Osteoblast (primary cell): ENCODE measurements at places on chromosomes 7 and 10. TPM values are rescaled to one million over a fixed set of nuclear protein-coding genes. Genes with fewer than 3 reads are reported as not detected.
A peak's percentile ranks its signal among the peaks of the same experiment; 100 is the strongest.

LRIT1 gene
- not detected in 2 replicates for total RNA-seq

POLR2J2 gene
- 2.5 and 8.3 TPM in 2 replicates for total RNA-seq

LOXL4 gene
- total RNA-seq, result 28.6 and 36.6 TPM in 2 replicates

AKR1C4 gene
- total RNA-seq, result not detected in 2 replicates

SPAG6 gene
- not detected in 2 replicates for total RNA-seq

SHH gene
- total RNA-seq, result not detected in 2 replicates

AGAP6 gene
- 3.5 and 4.3 TPM in 2 replicates for total RNA-seq

TUBB8 gene
- total RNA-seq, result not detected in 2 replicates

DNA sequence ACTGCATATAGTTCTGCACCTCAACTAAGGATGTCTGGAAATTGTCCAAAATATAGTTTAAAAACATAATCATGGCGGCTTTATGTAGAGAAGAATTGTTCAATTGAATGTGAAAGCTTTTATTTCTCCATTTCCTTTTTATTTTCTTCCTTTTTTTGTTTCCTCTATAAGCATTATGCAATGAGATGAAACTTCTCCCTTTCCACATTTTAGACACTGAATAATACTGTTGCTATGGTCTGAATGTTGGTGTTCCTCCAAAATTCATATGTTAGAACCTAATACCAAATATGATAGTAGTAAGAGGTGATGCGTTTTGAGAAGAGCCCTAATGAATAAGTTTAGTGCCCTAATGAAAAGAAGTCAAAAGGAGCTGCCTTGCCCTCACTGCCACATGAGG, 175.0 kb downstream of the RNLS start:
- H3K27me3 ChIP-seq, result no peaks in the 10 kb centered on the region
- no peaks in the 10 kb centered on the region for H3K36me3 ChIP-seq
- H3K27ac ChIP-seq, result no peak overlapping the region
- H3K4me3 ChIP-seq, result no peak overlapping the region

GRCh38 chr10:113720386-113720785, 31.1 kb upstream of the PLEKHS1 start:
- H3K4me3 ChIP-seq, result no peak overlapping the region
- no peaks in the 10 kb centered on the region for H3K4me1 ChIP-seq
- DNase-seq, result no peak
- no peak overlapping the region for H3K27ac ChIP-seq
- H3K36me3 ChIP-seq, result peaks cover 5% of the 10 kb centered on the region

GRCh38 chr10:67119651-67120050, 193.8 kb downstream of the LRRTM3 start:
- H3K4me3 ChIP-seq, result no peak overlapping the region
- no peaks in the 10 kb centered on the region for H3K4me1 ChIP-seq
- no peak for DNase-seq

DNA sequence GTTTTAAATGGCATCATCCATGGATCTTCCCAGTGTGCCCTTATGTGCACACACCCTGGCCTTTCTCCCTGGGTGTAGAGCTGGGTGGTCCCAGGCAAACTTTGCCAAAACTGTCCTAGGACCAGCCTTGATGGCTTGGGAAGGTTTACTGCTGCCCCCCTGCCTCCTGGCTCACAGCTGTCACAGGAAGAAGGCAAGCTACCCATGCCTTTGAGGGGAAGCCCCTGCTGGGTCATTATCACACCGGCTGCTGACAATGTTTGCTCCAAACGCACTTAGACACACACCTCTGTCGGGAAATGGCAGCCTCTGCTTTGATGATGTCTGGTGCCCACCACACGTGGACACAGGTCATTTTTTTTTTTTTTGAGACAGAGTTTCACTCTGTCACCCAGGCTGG, 25.2 kb upstream of the FIGNL1 start:
- no peak for DNase-seq
- H3K4me1 ChIP-seq, result no peaks in the 10 kb centered on the region
- H3K4me3 ChIP-seq, result no peak overlapping the region
- no peak overlapping the region for H3K27ac ChIP-seq

DNA sequence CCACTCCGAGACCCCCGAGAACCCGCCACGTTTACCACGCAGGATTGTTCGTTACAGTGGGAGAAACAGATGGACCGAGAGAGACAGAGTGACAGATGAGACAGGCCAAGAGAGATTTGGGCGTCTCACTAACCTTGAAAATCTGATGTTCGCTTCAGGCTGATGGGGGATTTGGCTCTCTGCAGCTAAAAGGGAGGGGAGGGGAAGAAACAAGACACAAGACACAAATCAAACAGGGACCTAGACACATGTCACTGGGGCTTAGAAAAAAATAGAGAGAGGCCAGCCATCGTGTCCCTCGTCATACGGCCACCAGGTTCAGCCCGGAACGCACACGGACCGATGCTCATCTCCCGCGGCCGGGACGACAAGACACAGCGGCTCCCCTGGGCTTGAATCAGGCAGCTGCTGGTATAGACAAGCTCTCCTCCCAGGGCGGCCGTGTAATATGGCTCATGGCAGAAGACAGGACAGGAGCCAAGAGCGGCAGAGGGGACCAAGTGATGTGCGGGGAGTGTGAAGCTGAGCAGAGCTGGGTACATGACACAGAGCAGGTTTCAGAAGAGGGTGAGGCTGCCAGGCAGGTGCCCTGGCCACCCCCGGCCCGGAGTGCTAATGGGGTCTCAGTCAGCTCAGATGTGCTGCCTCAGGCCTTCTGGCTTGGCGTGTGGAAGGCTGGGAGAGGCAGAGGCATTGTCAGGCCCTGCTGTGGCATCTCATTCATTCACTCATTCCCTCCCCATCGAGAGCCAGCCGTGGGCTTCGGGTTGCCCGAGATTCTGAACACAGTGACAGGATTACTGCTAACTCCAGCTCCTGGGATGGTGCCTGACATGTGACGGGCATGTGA, 88.5 kb upstream of the GNA12 start:
- H3K4me3 ChIP-seq, result no peak overlapping the region
- peak; percentile 72 for DNase-seq
- H3K4me1 ChIP-seq, result no peaks in the 10 kb centered on the region
- H3K27ac ChIP-seq, result no peak overlapping the region

DNA sequence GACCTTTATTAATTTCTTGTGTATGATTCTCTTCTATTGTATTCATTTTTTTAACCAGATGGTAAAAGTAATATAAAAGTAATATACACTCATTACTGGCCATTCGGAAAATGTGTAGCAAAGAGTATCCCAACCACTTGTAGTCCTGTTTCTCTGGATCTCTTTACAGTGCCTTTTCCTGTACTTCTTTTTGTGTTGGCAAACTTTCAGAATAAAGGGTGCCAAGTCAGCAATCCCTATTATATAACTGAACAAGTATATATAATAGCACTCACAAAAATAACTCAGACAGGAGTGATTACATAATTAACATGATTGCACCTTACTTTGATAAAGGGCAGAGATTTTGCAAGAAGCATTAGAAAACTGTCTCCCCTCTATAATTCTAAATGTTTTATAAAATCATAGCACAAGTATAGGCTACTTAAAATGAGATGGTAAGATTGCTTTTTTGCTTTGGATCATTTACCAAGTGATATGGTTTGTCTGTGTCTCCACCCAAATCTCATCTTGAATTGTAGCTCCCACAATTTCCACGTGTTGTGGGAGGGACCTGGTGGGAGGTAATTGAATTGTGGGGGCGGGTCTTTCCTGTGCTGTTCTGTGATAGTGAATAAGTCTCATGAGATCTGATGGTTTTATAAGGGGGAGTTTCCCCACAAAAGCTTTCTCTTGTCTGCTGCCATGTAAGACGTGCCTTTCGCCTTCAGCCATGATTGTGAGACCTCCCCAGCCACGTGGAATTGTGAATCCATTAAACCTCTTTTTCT, 41.5 kb upstream of the EPC1 start:
- no peaks in the 10 kb centered on the region for H3K36me3 ChIP-seq
- no peaks in the 10 kb centered on the region for H3K4me1 ChIP-seq
- no peak overlapping the region for H3K27ac ChIP-seq
- no peak overlapping the region for H3K4me3 ChIP-seq
- no peaks in the 10 kb centered on the region for H3K27me3 ChIP-seq

DNA sequence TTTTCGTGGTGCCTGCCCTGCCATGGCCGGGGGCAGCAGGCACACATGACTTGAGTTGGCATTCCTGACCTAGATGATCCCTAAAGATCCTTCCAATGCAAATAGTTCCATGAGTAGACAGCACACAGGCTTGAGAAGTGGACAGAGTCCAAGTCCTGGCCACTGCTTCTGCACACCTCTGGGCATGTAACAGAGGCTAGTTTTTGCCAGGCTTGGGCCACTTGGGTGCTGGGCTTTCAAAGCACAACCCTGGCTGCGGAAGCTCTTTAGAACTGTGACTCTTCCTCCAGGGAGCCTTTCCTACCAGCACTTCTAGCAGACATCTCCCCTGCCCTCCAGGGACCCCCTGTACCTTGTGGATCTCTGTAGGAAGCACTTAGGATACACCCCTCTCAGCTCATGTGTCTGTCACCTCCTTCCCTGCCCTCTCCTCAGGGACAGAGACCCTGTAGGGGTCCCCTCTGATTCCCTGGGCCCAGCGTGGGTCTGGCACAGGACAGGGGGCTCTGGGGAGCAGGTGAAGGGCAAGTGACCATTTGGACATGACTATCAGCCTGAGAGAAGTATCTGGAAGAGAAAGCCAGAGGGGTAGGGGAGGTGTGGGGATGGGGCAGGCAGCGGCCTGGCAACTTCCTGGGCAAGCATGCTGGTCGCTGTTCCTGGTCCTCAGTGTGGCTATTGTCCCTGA, 36.2 kb downstream of the ZCCHC24 start:
- no peak overlapping the region for H3K27ac ChIP-seq
- peaks cover 31% of the 10 kb centered on the region for H3K4me1 ChIP-seq
- peak; percentile 59 for DNase-seq
- H3K4me3 ChIP-seq, result no peak overlapping the region

DNA sequence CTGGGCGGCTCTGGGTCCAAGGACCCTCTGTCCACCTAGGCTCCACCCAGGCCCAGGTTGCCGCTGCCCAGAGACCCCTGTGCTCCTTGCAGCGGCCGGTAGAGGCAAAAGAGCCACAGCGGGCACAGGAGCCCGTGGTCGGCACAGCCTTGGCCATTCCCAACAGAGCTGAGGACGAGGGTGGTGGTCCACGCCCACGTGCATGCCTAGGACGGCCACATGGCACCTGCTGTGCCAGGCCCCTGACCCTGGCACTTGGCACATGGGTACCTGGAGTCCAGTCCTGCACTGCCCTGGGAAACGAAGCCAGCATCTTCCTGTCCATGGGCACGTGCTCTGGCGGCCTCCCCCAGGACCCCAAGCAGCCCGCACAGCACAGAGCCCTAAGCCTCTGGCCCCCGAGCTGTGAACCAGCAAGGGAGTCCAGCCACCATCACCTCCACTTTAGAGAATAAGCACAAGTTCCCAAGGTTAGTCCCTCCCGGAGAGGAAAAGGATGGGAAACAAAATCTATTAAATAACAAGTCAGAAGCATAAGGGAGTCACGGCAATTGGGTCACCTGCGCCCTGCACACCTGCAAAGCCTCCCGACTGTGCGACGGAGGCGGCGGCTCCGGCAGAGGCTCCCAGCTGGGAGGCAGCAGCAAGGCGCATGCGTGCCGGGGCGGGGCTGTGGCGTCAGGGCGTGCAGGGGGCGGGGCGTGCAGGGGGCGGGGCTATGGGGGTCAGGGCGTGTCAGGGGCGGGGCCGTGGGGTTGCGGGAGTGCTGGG, 59.1 kb downstream of the STK32C start:
- no peaks in the 10 kb centered on the region for H3K27me3 ChIP-seq
- no peak overlapping the region for H3K27ac ChIP-seq
- no peaks in the 10 kb centered on the region for H3K4me1 ChIP-seq
- DNase-seq, result peak; percentile 98

DNA sequence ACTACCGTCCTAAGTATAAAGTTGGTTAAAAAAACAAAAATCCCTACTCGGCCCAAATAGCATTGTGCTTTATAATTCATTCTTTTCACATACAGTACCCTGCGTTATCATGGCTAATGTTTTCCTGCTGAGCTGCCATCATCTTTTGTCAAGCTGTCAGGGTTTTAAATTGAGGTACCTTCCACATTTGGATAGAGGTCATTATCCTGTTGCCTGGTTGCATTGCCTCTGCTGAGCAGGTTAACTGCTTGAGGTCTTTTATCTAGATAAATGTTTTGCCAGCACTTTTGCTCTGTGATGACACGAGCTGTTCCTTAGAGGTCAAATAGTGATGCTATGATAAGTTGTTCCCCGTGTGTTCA, 94.4 kb upstream of the FZD1 start:
- peaks cover 19% of the 10 kb centered on the region for H3K4me1 ChIP-seq
- no peak for DNase-seq
- H3K4me3 ChIP-seq, result no peak overlapping the region
- H3K27ac ChIP-seq, result no peak overlapping the region
- no peaks in the 10 kb centered on the region for H3K27me3 ChIP-seq

DNA sequence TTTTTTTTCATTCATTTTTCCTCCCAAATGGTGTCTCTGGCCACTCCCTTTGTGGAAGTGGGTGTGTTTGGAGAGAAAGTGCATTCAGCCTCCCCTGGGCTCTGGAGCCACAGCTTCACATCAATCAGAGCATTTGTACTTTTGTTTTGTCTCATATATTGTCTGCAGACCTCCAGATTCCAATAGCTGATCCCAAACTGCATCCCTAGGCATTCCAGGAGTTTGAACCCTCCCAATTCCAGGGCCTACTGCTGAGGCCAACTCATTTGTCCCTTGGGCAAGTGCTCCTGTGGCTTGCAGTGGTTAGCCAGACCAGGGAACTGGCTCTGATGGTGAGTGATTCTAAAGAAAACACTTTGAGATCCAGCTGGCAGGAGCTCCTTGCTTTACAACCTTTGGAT, 163.3 kb downstream of the IPMK start:
- no peak overlapping the region for H3K27ac ChIP-seq
- H3K27me3 ChIP-seq, result no peaks in the 10 kb centered on the region
- H3K36me3 ChIP-seq, result no peaks in the 10 kb centered on the region
- H3K4me3 ChIP-seq, result no peak overlapping the region

DNA sequence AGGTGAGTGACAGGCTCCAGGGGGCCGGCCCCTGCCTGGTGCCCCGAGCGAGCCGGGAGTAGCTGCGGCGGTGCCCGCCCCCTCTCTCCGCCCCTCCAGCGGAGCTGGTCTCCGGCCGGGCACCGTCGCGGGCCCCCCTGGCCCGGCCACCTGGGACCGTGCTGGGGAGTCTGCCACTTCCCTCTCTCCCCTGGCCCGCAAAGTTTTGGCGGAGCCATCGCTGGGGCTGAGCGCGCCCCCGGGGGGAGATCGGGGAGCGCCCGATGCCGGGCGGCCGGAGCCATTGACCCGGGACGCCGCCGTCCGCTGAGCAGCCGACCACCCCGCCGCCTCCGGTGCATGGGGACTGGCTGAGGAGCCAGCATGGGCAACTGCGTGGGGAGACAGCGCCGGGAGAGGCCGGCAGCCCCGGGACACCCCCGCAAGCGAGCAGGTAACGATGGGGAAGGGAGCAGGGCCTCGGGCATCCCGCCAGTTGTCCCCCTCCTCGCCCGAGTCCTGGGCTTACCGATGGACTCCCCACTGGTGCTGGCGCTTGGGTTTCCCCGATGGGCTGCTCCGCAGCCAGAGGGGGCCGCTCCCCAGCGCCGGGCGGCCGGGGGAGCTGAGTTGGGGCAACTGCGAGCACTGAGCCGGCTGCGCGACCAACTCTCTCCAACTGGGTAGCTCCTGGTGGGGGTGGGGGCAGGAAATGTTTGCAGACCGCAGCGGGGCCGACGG, at the start of gene UBTD1:
Gene UBTD1, plus strand, starts transcription at position 84 of the 720 bp plus-strand sequence. Its CDS starts 280 bp downstream, at position 364.
- H3K36me3 ChIP-seq, result peaks cover 3% of the 10 kb centered on the region
- peak; percentile 93 for DNase-seq
- H3K4me1 ChIP-seq, result peaks cover 30% of the 10 kb centered on the region
- no peaks in the 10 kb centered on the region for H3K27me3 ChIP-seq
- H3K27ac ChIP-seq, result peak within 1 kb of the TSS; percentile 92

- no peak overlapping the region for H3K27ac ChIP-seq
- H3K4me3 ChIP-seq, result no peak overlapping the region
- H3K36me3 ChIP-seq, result no peaks in the 10 kb centered on the region
- no peaks in the 10 kb centered on the region for H3K27me3 ChIP-seq
- DNase-seq, result no peak
- peaks cover 15% of the 10 kb centered on the region for H3K4me1 ChIP-seq
Observed at GRCh38 chr10:32411797-32412498, 34.0 kb upstream of the CCDC7 start.
